Urinary bladder (tissue), 4 donors: ENCODE measurements at places on chromosomes 12 and 14. TPM values are rescaled to one million over a fixed set of nuclear protein-coding genes. Genes with fewer than 3 reads are reported as not detected.

DNA sequence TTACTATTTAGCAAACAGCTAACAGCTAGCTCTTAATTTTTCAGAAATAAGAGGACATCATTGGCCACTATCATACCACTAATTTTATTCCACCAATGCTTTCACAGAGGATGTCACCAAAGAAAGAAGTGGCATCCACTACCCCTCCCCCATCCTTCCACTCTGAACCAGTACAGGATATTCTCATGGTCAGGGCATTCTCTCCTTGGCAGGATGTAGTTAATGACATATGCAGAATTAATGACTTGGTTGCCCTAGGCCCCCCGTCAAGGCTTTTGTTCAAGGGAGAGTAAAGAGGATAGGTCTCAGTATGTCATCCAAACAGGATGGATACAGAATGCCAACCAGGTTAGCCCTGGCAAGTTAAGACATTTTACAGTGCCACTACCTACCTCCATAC, 18.9 kb upstream of the NUP107 start:
- DNase-seq, result no peak

The ASPG gene
- total RNA-seq, result 2.2 TPM

GRCh38 chr12:94875525-94875924, 128.0 kb downstream of the NDUFA12 start:
- DNase-seq, result no peak

The CEP128 gene
- 14.3 TPM for total RNA-seq

The RPL10L gene
- total RNA-seq, result not detected

The ZDHHC22 gene
- 0.16 TPM for total RNA-seq

DNA sequence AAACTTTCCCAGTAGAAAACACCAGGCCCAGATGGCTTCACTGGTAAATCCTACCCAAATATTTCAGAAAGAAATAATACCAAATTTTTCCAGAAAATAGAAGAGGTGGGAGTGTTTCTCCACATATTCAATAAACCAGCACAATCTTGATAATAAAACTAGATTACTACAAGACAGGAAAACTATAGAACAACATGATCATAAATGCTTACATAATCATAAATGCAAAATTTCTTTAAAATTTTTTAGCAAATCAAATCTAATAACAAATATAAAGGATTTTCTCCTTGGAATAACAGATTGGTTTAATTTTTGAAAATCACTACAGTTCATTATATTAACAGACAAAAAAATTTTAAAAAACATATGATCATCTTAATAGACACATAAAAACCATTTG, 294.5 kb downstream of the BCL11B start:
- DNase-seq, result no peak

DNA sequence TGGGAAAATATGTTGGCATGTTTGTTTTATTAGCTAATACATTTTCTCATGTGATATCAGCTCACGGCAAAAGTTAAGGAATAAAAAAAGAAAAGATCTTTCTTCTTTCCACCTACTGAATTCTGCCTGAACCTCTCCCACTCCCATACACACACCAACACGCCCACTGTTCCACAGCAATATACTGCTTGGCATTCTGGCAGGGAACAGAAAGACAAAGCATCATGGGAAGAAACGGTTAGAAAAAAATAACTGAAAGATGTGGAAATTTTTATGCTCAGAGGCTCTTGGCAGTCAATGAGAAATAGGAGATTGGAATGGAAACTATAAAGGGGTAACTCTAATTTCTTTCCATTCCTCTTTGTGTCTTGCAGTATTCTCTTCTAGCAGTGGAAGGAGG, 268.5 kb downstream of the FOXG1 start:
- no peak for DNase-seq

GRCh38 chr12:32587581-32588495, 91.3 kb upstream of the DNM1L start:
- no peak for DNase-seq

DNA sequence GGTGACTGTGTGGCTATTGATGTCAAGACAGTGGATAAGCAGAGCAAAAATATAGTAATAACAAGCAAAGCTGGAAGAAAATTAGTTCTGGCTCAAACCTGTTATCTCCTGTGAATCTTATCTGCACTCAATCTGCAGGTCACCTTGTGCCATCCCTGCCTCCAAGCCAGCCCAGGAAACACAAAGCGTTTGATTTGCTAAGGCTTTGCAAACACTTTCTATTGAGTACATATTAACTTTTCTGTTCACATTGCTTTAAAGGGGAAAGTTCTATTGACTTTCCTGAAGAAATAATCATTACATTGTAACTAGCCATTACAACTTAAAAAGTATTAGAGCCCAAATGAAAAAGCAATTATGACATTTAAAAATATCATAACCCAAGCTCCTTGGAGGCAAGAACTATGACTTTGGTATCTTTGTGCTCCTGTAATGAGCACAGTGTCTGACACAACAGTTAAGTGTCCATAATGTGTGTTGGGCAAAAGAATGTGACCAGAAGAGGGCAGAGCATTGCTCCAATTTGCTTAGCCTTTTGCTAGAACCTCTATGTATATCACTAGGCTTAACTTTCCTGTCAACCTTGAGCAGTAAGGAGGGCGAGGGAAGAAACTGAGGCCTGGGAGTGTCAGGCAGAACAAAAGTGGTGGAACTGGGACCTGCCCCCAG, 24.7 kb downstream of the SERPINA3 start:
- DNase-seq, result no peak
